CD4-positive, alpha-beta T cell (primary cell): ENCODE measurements at places on chromosomes 1 and 21. TPM values are rescaled to one million over a fixed set of nuclear protein-coding genes. Genes with fewer than 3 reads are reported as not detected.

The C1QTNF12 gene
- total RNA-seq: 3.4 TPM

The VASH2 gene
- 0.17 TPM for total RNA-seq

The SMIM11 gene
- total RNA-seq: 3.1 TPM

The AXDND1 gene
- total RNA-seq: 1.1 TPM

The MAP3K21 gene
- 0.95 TPM for total RNA-seq

The LRRC39 gene
- total RNA-seq: 1.3 TPM

The NOC2L gene
- total RNA-seq: 50.2 TPM
